ENCODE measurements at places on chromosomes 12 and 14. TPM values are rescaled to one million over a fixed set of nuclear protein-coding genes. Genes with fewer than 3 reads are reported as not detected.

DNA sequence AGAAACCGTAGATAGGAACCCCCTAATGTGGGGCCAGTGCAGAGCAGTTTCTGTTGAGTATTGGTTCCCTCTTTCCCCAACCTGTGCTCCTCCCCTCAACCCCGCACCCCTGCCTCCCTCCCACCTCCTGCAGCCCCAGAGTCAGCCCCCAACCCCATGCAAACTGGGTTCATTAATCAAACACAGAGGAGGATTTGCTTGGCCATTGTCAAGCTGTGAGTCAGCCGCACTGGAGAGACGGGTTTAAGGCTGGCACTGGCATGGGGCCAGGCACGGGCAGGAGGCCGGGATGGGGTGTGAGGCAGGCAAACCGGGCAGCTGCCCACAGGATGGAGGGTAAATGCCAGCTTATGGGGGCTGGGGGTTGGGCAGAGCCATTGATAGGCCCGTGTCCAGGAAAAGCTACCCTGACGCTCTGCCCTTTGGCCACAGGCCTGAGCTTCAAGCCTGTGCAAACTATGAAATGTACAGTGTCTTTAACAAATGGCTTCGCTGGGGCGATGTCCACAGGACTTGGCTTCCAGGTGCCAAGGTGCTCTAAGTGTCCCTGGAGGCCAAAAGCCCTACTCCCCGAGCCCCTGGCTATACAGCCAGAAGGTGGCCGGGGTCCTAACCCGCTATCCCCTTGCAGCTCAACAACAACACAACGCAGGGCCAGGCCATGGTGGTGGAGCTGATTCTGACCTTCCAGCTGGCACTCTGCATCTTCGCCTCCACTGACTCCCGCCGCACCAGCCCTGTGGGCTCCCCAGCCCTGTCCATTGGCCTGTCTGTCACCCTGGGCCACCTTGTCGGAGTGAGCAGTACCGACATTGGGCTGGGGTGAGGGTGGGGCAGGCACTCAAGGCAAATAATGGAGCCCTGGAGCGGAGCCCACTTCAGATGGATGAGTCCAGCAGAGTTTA lies 1.4 kb downstream of the AQP5 start:
- DNase-seq = peak; percentile 81

GRCh38 chr12:56983386-56983785 lies 23.0 kb downstream of the ZBTB39 start:
- no peak for DNase-seq

DNA sequence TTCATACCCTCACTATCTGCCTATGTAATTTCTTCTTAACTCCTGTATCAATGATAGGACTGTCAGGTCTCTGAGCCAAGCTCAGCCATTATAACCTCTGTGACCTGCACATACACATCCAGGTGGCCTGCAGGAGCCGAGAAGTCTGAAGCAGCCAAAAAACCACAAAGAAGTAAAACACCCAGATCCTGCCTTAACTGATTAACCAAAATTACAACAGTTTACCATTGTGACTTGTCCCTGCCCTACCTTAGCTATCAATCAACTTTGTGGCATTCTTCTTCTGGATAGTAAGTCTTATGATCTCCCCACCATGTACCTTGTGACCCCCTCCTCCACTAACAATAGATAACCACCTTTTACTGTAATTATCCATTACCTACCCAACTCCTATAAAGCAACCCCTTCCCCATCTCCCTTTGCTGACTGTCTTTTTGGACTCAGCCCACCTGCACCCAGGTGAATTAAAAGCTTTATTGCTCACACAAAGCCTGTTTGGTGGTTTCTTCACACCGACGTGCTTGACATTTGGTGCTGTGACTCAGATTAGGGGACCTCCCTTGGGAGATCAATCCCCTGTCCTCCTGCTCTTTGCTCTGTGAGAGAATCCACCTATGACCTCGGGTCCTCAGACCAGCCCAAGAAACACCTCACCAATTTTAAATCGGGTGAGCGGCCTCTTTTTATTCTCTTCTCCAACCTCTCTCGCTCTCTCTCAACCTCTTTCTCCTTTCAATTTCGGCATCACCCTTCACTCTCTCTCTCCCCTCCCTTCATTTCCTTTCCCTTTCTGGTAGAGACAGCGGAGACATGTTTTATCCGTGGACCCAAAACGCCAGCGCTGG lies 11.5 kb upstream of the LGMN start:
- DNase-seq = no peak

Gene CCDC63
- not detected for polyA plus RNA-seq

Gene C12orf50
- 0.65 TPM for polyA plus RNA-seq

DNA sequence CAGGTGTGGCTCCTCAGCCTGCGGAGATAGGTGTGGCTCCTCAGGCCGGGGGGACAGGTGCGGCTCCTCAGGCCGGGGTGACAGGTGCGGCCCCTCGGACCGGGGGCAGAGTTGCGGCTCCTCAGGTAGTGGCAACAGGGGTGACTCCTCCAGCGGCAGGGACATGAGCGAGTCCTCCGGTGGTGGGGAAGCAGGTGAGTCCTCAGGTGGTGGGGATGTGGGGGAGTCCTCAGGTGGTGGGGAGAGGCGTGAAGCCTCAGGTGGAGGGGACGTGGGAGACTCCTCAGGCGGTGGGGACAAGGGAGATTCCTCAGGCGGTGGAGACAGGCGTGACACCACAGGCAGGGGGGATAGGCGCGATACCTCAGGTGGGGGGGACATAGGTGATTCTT lies 9.2 kb downstream of the KMT2D start:
- DNase-seq = no peak

- no peak for DNase-seq
Observed at GRCh38 chr14:62768753-62769152, 276.5 kb downstream of the KCNH5 start.

GRCh38 chr12:13181375-13182070 lies 15.0 kb upstream of the EMP1 start:
- no peak for DNase-seq

GRCh38 chr14:32311294-32312009 lies 17.6 kb upstream of the AKAP6 start:
- no peak for DNase-seq

GRCh38 chr12:121205491-121205890 lies 4.4 kb upstream of the P2RX4 start:
- DNase-seq = no peak

DNA sequence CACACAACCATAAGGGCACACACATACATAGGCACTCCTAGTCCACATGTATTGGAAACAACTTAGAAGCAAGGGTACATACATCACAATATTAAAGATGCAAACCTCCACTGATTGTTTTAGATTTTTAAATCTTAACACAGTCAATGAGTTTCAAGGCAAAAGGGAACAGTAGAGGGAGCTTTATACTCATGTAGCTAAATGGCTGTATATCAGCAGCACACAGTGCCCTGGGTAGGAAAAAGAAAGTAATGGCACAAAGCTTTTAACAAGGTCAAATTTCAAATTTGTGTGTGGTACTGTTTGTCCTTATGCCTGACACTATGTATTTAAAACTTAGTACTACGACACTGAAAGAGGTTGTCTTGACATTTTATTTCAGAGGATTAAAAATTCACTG lies 262.0 kb downstream of the MED13L start:
- peak; percentile 47 for DNase-seq

Gene STAB2
- 31.4 TPM for polyA plus RNA-seq

DNA sequence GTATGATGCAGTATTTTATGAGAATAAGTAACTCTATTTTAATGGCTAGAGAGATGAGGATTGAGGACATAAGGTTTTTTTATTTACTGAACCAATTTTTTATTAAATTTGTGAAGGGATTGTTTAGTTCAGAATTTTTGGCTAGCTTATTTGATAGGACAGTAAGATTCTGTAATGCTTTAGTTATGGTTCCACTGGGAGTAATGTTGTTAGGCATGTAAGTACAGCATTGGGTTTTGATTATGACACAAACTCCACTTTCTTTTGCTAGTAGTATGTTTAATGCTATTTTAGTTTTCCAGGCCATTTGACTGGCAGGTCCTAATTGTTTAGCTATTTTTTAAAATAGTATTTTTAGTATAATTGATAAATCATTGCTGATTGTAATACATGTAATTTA lies 33.8 kb upstream of the LRRC10 start:
- DNase-seq = no peak

Gene FGF23
- not detected for polyA plus RNA-seq

Gene CCDC198
- polyA plus RNA-seq = 31.3 TPM

GRCh38 chr12:51181558-51181957 lies 8.6 kb upstream of the TFCP2 start:
- DNase-seq = no peak

GRCh38 chr12:114131824-114132223 lies 165.7 kb upstream of the RBM19 start:
- DNase-seq = no peak

DNA sequence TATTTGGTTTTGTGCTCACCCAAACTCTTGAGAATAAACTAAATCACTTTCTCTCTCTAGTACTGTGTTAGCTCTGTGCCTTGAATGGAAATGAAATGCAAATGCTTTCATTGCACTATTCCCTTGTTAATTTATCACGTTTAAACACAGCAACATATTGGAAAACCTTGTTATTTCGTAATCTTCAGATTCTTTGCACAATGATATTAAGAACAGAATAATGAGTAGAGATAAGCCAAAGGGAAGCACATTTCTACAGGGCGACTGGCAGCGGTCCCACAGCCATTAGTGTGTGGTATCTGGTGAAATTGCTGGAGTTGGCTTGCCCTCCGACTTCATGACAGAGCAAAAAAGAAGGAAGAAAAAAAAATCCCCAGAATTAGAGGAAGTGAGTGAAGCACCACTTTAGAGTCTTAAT lies 166.1 kb upstream of the E2F7 start:
- DNase-seq = peak; percentile 38

GRCh38 chr12:104423809-104424208 lies 32.9 kb upstream of the CHST11 start:
- no peak for DNase-seq

- DNase-seq = no peak
Observed at GRCh38 chr14:88424573-88424972, 39.1 kb downstream of the SPATA7 start.

- no peak for DNase-seq
Observed at GRCh38 chr12:12734054-12734453, 16.9 kb downstream of the CDKN1B start.

Gene PRH2
- 0.33 TPM for polyA plus RNA-seq

Gene PRICKLE1
- 47.5 TPM for polyA plus RNA-seq

Gene SMOC1
- 2.3 TPM for polyA plus RNA-seq

DNA sequence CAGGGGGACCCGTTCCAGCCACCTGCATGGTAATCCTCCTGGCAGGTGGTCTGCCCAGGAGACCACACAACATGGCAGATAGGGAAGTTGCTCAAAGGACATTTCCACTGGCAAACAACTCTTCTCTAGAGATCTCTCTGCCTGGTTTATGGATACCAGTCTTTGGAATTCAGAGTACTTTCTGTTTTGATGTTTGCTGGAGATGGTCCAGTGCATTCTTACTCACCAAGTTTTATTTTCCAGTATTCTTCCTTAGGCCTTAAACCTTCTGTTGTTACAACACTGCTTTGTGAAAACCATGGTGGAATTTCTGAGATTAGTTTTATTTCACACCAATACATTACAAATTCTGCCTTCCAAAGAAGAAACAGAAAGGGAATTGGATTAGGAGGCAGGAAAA lies 428.3 kb downstream of the FUT8 start:
- no peak for DNase-seq

DNA sequence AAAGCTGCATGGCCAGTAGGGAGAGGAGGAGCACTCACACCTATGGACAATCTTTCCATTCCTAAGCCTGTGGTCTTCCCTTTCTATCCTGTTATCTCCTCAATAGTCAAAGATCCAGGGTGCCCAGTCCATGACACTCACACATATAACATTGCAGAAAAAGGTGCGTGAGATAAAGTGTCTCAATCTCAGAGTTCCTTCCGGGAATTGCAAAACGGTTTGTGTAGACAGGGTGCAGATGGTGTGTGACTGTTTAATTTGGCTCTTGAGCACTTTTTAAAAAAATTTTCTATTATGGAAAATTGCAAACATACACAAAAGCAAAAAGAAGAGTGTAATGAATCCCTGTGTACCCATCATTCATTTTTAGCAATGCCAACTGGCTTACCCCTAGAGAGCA lies 1493.6 kb downstream of the AACS start:
- DNase-seq = no peak

DNA sequence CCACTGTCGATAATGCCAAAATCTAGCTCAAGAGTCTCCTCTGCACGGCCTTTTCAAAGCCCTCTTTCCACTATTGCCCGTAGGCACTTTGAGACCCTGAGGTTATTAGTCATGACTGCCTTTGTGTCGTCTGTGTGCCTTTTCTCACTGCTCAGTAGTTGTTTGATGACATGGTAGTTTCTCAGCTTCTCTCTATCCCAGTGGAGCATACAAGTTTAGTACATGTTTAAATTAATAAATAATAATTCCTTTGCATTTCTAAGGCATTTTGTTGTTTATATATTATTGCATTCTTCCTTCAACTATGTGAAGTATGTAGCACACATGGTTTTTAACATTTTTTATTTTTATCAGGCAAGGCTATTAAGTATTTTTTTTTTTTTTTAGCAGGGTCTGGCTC lies 458.1 kb downstream of the PCNX1 start:
- DNase-seq = no peak

GRCh38 chr12:122203301-122204166 lies at the start of gene B3GNT4:
B3GNT4 (plus strand) TSS chr12:122203709; CDS start chr12:122204619, 910 bp downstream.
- DNase-seq = no peak

GRCh38 chr12:7150841-7151240 lies 20.7 kb downstream of the CLSTN3 start:
- DNase-seq = no peak

DNA sequence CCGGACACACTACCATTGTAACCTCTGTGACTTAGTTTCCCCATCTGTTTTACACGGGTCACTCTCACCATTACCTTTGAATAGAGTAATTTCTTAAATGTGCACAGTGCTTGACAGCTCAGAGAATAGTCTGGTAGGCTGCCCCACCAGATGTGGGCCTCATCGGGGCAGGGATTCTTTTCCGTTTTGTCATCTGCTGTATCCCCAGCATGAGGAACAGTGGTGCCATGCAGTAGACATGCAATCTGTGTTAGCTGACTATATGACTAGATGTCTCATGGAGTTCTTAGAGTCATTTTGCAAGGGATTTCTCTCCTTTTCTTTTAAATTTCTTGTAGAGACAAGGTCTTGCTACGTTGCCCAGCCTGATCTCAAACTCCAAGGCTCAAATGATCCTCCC lies 44.9 kb upstream of the PLEKHG3 start:
- no peak for DNase-seq

- DNase-seq = no peak
Observed at GRCh38 chr12:25558586-25558985, 5.5 kb upstream of the LMNTD1 start.

GRCh38 chr12:12405882-12406281 lies 49.0 kb downstream of the BORCS5 start:
- peak; percentile 60 for DNase-seq

- no peak for DNase-seq
Observed at GRCh38 chr14:66378712-66379505, 107.3 kb upstream of the CCDC196 start.
